ENCODE measurements at places on chromosomes 4 and X. TPM values are rescaled to one million over a fixed set of nuclear protein-coding genes. Genes with fewer than 3 reads are reported as not detected.

The CLGN gene
- total RNA-seq, result not detected

The CFAP99 gene
- total RNA-seq, result 0.20 TPM

The ZNF141 gene
- 17.3 TPM for total RNA-seq

The IL2 gene
- total RNA-seq, result 1.0 TPM

The SCOC gene
- total RNA-seq, result 9.5 TPM

The NXF3 gene
- not detected for total RNA-seq

The NMU gene
- total RNA-seq, result not detected

The SRPX2 gene
- total RNA-seq, result not detected

The MAGEB2 gene
- not detected for total RNA-seq

The TMEM154 gene
- 36.3 TPM for total RNA-seq

The PDK3 gene
- total RNA-seq, result 11.3 TPM

The SHROOM4 gene
- 0.17 TPM for total RNA-seq

The FAM47A gene
- not detected for total RNA-seq

The CT45A1 gene
- not detected for total RNA-seq

The NPY5R gene
- total RNA-seq, result not detected

All from CD4-positive, CD25-positive, alpha-beta regulatory T cell (primary cell).